Endothelial cell (in vitro differentiated cells): ENCODE measurements at places on chromosomes 16 and 17.

DNA sequence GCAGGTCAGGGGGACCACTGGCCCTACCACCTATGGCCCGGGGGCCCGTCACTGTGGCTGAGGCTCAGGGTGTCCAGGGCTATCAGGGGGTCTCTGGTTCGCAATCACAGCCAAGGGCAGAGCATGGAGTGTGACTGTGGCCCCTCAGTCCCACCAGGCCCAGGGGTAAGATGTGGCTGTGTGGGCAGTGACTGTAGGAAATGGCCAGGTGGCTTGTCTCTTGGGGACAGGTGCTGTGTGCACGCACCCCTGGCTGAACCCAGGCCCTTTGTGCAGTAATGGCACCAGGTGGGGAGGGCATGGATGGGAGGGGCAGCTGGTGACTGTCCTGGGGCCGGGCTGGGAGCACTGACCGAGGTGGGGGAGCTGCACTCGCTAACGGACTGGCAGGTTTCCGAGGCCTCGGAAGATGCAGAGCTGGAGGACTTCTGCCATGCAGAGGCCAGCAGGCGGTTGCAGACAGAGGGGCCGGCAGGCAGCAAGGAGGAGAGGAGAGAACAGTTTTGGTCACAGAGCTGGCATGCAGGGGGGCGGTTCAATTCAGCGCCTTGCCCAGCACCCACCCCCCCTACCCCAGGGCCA is 18.8 kb downstream of the IL34 start:
- DNase-seq = no peak

DNA sequence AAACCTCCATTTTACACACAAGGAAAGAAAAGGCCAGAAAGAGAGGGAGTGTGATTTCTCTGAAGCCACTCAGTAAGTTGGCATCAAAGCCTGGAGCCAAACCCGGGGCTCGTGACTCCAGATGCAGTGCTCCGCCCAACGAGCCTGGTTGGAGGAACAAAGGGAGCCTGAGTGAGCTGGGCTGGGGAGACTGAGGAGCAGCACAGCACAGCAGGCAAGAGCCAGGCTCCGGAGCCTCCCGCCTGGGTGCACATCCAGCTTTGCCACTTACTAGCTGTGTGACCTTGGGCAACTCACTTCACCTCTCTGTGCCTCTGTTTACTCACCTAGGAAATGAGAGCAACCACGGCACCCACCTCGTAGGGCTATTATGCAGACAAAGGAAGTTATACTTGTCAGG is 5.6 kb downstream of the GSG1L start:
- DNase-seq = no peak

- peak; percentile 59 for DNase-seq
Measured at GRCh38 chr17:35731239-35731916, at the start of gene RASL10B. TSS of gene RASL10B (plus strand) at chr17:35731639. CDS start at chr17:35735185, 3,546 bp downstream.

DNA sequence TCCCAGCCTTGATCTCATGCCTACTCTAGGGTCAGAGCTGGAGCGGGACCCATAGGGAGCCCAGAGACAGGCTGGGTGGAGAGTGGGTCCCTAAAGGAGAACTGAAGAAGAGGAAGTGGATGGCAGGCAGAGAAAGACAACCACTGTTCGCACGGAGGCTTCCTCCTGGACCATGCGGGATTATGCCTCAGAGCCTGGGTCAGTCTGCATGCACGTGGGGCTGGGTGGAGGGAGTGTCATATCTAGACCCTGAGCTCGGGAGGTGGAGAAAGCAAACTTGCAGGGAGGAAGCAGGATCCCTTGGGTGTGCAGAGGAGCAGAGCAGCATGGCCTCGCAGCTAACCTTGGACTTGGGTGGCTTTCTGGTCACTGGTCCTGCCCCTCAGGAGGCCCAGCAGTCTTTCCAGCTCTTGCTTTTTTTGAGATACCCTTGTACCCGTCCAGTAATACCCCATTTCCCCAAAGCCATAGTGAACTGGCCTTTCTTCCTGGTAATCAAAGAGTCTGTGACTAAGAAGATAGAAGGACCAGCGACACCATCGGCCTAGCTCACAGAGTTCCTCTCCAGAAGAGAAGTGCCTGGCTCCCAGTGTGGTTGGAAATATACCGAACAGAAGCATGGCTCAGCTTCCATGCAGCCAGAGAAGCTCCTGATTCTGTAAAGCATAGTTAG is 344.2 kb downstream of the CPPED1 start:
- no peak for DNase-seq

GRCh38 chr16:49604602-49605001 is 231.0 kb downstream of the C16orf78 start:
- no peak for DNase-seq

GRCh38 chr17:41977991-41978390 is 11.4 kb downstream of the CNP start:
- no peak for DNase-seq

GRCh38 chr17:4591529-4591928 is 7.2 kb downstream of the SMTNL2 start:
- no peak for DNase-seq

DNA sequence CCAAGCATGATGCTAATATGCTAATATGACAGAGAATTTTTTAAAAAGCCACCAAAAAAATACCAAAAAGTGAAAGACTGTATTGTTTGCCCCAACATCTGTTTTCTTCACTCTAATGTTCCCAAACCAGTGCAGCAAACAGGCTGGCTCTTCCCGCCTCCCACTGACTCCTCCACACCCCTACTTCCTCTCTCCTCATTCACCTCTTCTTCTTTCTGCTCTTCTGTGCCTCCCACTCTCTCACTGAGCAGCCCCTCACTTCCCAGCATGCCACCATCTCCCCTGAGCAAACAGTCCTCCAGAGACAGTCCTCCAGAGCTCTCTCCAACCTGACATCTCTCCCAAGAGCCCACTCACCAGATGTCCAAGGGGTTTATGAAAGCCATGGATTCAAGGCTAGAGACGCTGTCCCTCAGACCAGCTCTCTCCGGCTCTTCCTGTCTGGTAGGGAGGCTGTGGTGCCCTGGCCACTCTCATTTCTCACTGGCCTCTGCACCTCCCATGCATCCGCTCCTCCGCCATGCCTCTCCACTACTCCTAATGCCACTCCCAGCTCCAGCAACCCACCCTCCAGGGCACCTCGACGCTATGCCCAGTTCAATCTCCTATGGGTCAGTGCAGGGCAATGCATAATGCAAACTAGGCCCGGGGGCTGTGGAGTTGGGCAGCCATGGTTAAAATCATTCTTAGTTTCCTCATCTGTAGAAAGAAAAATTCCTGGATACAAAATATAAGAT is 52.9 kb downstream of the ANKRD11 start:
- DNase-seq = no peak

GRCh38 chr17:5962371-5962770 is 107.8 kb upstream of the WSCD1 start:
- no peak for DNase-seq

DNA sequence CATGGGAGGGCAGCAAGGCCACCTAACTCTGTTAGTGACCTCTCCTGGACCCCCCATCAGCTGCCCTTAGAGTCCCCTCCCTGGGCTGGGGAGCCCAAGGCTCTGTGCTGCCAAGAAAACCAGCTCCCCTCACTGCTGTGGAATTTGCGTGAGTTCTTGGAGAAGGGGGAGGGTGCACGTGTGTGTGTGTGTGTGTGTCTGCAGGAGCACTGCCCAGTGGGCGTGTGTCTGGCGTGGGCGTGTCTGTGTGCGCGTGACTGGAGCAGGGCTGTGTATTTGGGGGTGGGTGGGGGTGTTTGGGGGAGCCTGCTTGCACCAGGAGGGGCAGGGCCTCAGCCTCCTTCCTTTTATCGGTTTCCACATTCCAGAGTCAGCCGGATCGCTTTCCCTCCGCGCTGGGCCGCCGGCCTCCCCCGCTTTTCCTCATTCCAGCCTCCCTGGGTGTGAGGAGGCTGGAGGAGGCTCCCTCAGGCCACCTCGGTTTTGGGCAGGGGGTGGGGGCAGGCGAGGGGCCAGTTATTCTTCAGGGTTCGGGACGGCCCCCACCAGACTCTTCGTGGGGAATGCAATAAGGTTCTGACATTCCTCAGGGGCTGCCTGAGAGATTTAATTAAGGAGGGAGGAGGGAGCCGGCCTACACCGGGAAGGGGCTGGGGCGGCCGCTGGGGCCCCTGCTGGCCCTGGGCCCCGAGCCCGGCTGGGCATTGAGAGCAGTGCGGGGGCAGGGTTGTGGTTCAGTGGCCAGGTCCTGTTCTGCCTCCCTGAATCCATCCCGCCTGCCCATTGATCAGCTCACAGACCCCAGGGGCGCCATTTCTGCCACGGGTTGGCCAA is 2.5 kb downstream of the VASN start:
- DNase-seq = peak; percentile 45

- DNase-seq = no peak
Measured at GRCh38 chr17:4173781-4174180, 30.8 kb downstream of the CYB5D2 start.

- no peak for DNase-seq
Measured at GRCh38 chr16:2790631-2791030, 3.3 kb upstream of the PRSS33 start.

DNA sequence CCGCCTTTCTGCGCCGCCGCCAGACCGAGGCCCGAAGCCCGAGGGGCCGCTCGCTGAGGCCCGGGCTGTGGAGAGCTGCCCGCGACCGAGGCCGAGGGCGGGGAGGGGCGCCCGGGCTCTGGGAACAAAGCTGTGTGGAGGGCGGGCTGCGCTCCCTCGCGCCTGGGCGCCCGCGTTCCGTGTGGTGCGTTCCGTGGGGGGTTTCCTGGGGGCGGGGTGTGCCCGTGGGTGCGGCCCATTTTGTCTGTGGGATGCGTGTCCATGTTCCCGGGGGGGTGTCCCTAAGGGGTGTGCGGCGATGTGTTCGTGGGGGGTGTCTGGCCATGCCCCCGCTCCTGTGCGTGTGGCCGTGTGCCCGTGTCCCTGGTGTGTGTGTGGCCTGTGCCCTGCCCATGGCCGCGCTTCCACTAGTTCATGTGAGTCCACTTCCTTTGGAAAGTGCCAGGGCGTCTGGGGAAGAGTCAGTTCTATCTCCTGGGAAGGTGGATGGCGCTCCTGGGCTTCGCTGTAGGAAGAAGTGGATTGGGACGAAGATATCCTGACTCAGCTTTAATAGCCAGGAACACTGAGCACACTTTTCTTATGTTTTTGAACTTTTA is 520 bp downstream of the JPT2 start:
- DNase-seq = peak; percentile 34
